MCF 10A (cell line): ENCODE measurements at places on chromosomes 11 and 22. TPM values are rescaled to one million over a fixed set of nuclear protein-coding genes. Genes with fewer than 3 reads are reported as not detected.

- no peak overlapping the region for H3K4me3 ChIP-seq
- peaks cover 33% of the 10 kb centered on the region for H3K36me3 ChIP-seq
- no peaks in the 10 kb centered on the region for H3K27me3 ChIP-seq
- H3K4me1 ChIP-seq = no peaks in the 10 kb centered on the region
- DNase-seq = no peak
Observed at GRCh38 chr11:66867425-66868040, 10.7 kb downstream of the LRFN4 start.

DNA sequence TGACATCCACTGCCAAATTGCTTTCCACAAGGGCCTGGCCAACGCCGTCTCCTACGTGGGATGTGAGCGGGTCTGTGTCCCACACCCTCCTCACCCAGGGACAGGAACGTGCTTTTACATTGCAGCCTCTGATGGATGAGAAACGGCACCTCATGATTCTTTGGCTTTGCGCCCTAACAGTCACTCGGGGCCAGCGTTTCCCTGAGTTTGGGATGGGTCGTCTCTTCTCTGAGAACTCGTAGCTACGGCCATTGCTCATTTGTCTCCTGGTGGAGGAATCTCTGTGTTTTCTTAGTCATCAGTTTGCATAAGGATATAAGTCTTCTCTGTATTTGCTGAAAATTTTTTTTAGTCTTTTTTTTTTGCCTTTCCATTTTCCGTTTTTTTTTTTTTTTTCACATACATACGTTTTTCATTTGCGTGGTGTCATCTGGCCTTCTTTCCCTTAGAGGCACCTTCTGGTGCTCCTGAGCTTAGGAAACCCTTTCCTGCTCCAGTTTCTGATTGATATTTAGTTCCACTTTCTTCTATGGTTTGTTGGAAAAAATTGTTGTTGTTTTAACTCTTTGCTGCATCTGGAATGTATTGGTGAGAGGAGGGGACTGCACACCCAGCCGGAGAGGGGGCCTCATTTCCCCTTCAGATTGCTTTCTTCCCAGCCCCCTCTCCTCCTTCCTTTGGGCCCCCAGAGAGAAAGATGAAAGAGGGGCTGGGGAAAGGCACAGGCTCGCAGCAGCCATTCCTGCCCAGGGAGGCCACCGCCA, 12.0 kb downstream of the TNNT3 start:
- H3K27me3 ChIP-seq = peaks cover 32% of the 10 kb centered on the region
- H3K36me3 ChIP-seq = no peaks in the 10 kb centered on the region
- no peak overlapping the region for H3K4me3 ChIP-seq
- H3K4me1 ChIP-seq = peaks cover 5% of the 10 kb centered on the region

DNA sequence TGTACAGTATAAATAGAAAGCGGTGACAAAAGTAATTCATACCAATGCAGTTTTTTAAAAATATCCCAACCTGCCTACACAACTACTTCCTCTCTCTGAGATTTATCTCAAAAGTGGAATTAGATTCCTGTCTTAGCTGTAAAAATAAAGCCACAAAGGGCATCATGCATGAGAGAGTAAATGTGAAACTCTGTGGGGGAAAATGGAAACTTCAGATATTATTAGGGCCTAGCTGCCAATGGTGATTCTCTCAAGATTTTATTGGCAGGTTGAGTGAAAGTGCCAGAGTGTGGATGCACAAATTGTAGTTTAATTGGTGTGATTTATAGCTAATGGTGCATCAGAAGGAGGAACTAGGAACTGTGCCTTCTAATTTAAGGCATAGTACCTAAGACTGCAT, 356.9 kb upstream of the CCDC90B start:
- no peaks in the 10 kb centered on the region for H3K4me1 ChIP-seq
- H3K27me3 ChIP-seq = peaks cover 67% of the 10 kb centered on the region
- DNase-seq = no peak

DNA sequence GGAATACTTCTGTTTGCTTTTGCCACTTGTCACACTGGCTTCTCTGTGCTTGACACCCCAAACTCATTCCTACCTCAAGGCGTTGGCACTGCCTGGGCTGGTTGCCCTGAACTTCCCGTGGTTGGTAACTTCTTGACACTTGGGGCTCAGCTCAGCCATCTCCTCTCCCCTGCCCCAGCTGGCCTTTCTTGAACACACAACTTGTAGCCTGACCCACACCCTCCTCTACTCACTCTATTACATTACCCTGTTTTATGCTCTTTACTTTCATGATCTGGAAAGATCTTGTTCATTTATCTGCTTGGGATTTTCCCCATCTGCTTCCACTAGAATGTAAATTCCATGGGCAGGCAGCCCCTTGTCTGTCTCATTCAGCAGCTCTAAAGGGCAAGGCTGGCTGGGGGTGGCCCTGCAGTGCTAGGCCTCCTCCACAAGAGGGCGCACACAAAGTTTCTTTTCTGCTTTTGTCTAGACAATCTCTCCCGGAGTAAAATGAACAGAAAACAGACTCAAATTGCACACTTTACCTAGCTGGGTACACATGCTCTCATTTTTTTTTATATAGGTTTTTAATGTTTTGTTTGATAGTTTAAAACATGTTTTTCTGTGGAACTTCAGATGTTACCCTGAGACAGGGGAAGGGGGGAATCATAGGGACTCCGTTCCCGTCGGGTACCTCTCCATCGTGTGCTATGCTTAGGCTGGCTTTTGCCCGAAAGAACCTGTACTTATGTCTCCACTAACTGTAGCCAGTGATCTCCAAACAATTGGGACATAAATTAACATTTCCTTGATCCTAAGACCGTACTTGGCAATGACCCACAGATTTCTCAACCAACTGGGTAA, 16.4 kb upstream of the MRGPRX2 start:
- no peak overlapping the region for H3K27ac ChIP-seq
- peaks cover 21% of the 10 kb centered on the region for H3K4me1 ChIP-seq
- peak; percentile 69 for DNase-seq
- H3K4me3 ChIP-seq = no peak overlapping the region
- no peaks in the 10 kb centered on the region for H3K36me3 ChIP-seq

GRCh38 chr11:45440111-45440510, 154.0 kb upstream of the SYT13 start:
- no peak overlapping the region for H3K27ac ChIP-seq
- H3K36me3 ChIP-seq = peaks cover 6% of the 10 kb centered on the region
- H3K4me1 ChIP-seq = no peaks in the 10 kb centered on the region
- H3K27me3 ChIP-seq = peaks cover 35% of the 10 kb centered on the region
- no peak for DNase-seq

DNA sequence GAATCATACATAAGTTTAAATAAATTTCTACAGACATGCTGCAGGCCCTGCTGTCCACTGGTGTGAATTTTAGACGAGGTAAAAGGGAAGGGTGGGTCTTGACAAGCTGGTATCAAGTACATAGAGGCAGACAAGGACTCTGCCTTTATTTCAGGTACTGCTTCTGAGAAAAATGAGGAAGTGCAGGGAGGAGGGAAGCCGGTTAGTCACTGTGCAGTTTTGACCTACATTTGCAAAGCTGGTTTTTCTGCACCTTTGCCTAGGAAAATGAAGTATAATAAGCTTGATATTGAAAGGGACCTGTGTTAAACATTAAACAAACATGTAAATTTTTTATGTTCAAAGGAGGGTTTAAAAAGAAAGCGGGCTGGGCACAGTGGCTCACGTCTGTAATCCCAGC, 24.6 kb downstream of the TMEM45B start:
- DNase-seq = no peak
- H3K27ac ChIP-seq = no peak overlapping the region
- no peaks in the 10 kb centered on the region for H3K36me3 ChIP-seq

GRCh38 chr11:86934926-86935579, 20.1 kb downstream of the FZD4 start:
- no peaks in the 10 kb centered on the region for H3K36me3 ChIP-seq
- H3K27ac ChIP-seq = no peak overlapping the region
- no peaks in the 10 kb centered on the region for H3K27me3 ChIP-seq
- peaks cover 12% of the 10 kb centered on the region for H3K4me1 ChIP-seq
- DNase-seq = no peak

DNA sequence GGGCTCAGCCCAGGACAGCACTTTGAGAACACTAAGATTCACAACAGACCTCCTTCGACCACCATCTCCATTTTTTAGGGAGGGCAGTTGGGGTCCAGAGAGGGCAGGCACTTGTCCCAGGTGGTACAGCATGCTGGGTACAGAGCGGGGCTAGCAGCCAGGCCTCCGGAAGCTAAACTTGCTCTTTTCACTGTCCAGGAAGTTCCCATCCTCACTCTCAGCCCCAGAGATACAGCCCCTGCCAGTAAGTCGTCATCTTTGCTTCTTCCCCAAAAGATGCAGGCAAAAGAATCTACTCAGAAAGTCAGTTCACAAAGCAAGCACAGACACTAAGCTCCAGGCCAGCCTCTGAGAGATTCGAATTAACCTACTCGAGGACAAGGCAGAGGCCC, 6.7 kb upstream of the RAB3IL1 start:
- H3K4me3 ChIP-seq = no peak overlapping the region
- H3K27me3 ChIP-seq = peaks cover 22% of the 10 kb centered on the region
- no peak for DNase-seq
- no peaks in the 10 kb centered on the region for H3K4me1 ChIP-seq
- H3K36me3 ChIP-seq = no peaks in the 10 kb centered on the region

- H3K4me3 ChIP-seq = no peak overlapping the region
- no peak overlapping the region for H3K27ac ChIP-seq
- peaks cover 6% of the 10 kb centered on the region for H3K36me3 ChIP-seq
- H3K4me1 ChIP-seq = no peaks in the 10 kb centered on the region
- H3K27me3 ChIP-seq = peaks cover 52% of the 10 kb centered on the region
- no peak for DNase-seq
Observed at GRCh38 chr22:43798492-43798891, 13.6 kb downstream of the EFCAB6 start.

GRCh38 chr11:129974237-129974636, 28.4 kb downstream of the PRDM10 start:
- no peaks in the 10 kb centered on the region for H3K27me3 ChIP-seq
- DNase-seq = no peak
- no peak overlapping the region for H3K4me3 ChIP-seq
- no peaks in the 10 kb centered on the region for H3K36me3 ChIP-seq

DNA sequence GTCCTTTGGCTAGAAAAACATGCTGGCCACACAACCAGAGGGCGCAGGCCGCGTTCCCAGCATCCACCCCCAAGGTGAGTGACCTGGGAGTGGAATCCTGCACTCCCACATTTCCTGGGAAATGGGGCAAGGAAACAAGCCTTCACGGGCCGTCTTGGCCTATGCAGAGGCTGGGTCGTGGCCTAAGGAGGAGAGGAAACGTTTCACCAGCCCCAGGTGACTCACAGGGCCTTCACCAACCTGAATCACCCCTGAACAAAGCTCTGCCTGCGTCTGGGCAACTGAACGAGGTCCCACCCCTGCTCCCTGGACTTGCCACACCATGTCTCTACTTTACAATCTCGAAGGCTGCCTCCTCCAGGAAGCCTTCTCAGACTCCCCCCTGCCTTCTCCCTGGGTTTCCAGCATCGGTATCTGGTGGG, 13.2 kb downstream of the MYH9 start:
- peak overlapping the region; percentile 75 for H3K27ac ChIP-seq
- H3K4me3 ChIP-seq = peak overlapping the region; percentile 21
- DNase-seq = peak; percentile 98
- no peaks in the 10 kb centered on the region for H3K27me3 ChIP-seq
- H3K36me3 ChIP-seq = peaks cover 38% of the 10 kb centered on the region
- peaks cover 43% of the 10 kb centered on the region for H3K4me1 ChIP-seq

GRCh38 chr22:46829117-46829891, 66.9 kb downstream of the TBC1D22A start:
- peak; percentile 84 for DNase-seq
- peaks cover 41% of the 10 kb centered on the region for H3K4me1 ChIP-seq
- H3K27me3 ChIP-seq = no peaks in the 10 kb centered on the region
- peak overlapping the region; percentile 95 for H3K27ac ChIP-seq

DNA sequence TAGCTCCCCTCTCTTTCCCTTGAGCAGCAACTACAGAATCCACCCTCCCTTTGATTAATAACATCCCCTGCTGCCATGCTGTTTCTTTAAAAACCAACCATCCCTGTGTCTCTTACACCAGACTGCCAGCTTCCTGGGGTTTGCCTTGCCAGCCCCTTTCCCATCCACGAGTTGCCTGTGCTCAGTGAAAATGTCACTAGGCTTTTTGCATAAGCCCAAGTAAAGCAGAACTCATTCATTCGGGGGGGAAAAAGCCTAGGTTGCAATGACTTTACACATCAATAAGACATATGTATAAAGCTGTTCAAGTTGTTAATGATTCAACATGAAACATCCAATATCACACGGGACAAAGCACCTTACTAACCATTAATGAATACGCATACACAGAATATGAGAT, 398.7 kb downstream of the OPCML start:
- DNase-seq = no peak
- H3K36me3 ChIP-seq = no peaks in the 10 kb centered on the region
- H3K27ac ChIP-seq = no peak overlapping the region

- H3K27me3 ChIP-seq = no peaks in the 10 kb centered on the region
- H3K36me3 ChIP-seq = peaks cover 79% of the 10 kb centered on the region
- H3K4me3 ChIP-seq = no peak overlapping the region
- DNase-seq = no peak
- H3K27ac ChIP-seq = no peak overlapping the region
- no peaks in the 10 kb centered on the region for H3K4me1 ChIP-seq
Observed at GRCh38 chr22:28788601-28789000, 11.8 kb downstream of the XBP1 start.

- H3K36me3 ChIP-seq = no peaks in the 10 kb centered on the region
- H3K27ac ChIP-seq = no peak overlapping the region
- peaks cover 66% of the 10 kb centered on the region for H3K27me3 ChIP-seq
Observed at GRCh38 chr22:44578516-44579230, 80.6 kb upstream of the RTL6 start.

- no peak for DNase-seq
- H3K36me3 ChIP-seq = no peaks in the 10 kb centered on the region
- no peak overlapping the region for H3K27ac ChIP-seq
- H3K27me3 ChIP-seq = no peaks in the 10 kb centered on the region
- peaks cover 5% of the 10 kb centered on the region for H3K4me1 ChIP-seq
Observed at GRCh38 chr11:28284196-28284595, 176.0 kb downstream of the METTL15 start.

DNA sequence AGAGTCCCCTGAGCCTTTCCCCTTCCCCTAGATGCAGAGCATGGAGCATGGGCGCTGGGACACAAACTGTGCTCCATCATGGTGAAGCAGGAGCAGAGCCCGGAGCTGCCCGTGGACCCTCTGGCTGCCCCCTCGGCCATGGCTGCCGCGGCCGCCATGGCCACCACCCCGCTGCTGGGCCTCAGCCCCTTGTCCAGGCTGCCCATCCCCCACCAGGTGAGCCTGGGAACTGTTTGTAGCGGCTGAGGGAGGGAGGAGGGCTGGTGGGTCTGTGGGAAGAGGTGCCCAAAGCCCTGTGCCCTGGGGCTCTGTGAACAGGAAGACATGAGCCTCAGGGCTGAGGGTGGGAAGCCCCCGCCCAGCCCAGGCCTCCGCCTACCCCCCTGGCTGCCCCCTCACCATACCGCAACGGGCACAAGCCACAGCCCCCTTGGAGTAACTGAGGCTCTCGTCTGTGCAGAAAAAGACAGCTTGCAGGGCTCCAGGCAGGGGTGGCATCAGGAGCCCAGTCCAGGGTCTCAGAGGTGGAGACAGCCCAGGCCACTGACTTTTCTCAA, 30.4 kb downstream of the CREB3L1 start:
- H3K27ac ChIP-seq = no peak overlapping the region
- H3K36me3 ChIP-seq = no peaks in the 10 kb centered on the region
- peaks cover 17% of the 10 kb centered on the region for H3K4me1 ChIP-seq
- no peak for DNase-seq

The SCGB1A1 gene
- total RNA-seq = not detected in 2 replicates

The OSBP2 gene
- total RNA-seq = 276 and 338 TPM in 2 replicates

The PLA2G6 gene
- total RNA-seq = 37.5 and 40.3 TPM in 2 replicates

The PAX6 gene
- not detected in 2 replicates for total RNA-seq

The ALDH3B2 gene
- total RNA-seq = not detected in 2 replicates

The PATE2 gene
- not detected in 2 replicates for total RNA-seq

The GAS2L1 gene
- total RNA-seq = 15.3 and 17.2 TPM in 2 replicates

The C11orf86 gene
- not detected in 2 replicates for total RNA-seq
